HT1080 (cell line): ENCODE measurements at places on chromosomes 6 and 20. TPM values are rescaled to one million over a fixed set of nuclear protein-coding genes. Genes with fewer than 3 reads are reported as not detected.

DNA sequence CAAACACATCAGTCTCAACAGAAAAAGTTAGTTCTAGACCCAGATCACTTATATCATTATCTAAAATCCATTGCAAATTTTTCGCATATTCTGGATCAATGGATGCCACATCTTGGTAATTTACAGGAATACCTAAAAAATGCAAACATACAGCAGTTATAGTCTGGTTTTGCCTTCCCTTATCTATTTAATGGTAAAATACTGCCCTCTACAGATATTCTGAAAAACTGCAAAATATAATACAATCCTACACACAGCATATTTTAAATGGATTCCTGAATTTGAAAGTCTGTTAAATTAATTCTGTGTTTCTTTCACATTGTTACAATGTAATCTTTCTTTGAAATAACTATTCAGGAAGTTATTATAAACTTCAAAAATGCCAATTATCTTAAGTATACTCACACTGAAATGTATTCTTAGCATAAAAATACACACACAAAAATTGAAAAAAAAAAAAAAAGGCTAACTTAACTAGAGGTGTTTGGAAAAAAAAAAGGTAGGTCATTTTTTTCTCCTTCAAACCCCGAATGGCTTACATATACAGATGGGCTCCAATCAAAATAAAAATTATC, 88.4 kb downstream of the HACE1 start:
- DNase-seq: peak; percentile 32

DNA sequence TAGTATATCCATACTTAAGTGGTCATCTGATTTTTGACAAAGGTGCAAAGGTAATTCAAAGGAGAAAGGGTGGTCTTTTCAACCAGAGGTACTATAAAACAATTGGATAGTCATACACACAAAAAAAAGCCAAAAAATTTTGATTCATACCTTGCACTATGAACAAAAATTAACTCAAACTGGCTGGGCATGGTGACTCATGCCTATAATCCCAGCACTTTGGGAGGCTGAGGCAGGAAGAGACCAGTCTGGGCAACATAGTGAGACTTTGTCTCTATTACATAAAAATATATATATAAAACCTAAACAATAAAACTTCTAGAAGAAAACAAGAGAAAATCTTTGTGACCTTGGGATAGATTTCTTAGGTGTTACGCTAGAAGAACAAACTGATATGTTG, 43.8 kb upstream of the ADIG start:
- no peak for DNase-seq

- no peak for DNase-seq
These were observed 83.6 kb downstream of the TMEM170B start for GRCh38 chr6:11621119-11621518.

DNA sequence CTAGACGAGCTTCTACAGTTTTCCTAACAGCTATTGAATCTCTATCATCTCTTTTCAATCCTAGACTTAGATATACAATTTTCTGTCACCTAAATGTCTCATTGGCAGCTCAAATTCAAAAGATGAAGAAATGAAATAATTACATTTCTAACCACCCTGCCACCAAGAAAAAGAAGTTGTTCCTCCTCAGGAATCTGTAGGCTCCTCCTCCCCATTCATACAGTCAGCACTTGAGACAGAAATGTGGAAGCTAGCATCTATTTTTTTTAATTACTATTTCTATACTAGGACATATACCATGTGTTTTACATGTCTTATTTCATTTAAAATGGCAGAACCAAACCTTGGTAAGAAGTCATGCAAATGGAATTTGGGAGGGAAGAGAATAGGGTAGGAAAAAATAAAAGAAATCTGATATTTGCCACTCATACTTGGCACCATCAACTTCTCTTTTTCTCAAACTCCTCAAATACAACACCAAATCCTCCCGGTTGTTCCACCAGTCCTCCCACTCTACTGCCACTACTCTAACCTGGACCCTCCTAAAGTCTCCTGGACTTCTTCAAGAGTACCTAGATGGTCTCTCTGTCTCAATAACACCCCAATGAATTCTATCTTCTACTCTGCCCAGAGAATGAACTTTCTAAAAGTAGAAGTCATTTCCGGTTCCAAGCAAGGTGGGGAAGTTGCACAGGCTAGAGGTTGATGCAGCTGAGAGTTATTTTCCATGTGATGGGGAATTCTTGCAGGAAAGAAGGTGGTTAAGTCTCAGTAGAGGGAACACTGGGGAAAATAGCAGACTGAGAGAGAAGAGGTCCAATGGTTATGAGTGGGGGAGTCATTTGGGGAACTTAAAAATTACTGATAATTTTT, 54.1 kb downstream of the ATXN1 start:
- peak; percentile 63 for DNase-seq

DNA sequence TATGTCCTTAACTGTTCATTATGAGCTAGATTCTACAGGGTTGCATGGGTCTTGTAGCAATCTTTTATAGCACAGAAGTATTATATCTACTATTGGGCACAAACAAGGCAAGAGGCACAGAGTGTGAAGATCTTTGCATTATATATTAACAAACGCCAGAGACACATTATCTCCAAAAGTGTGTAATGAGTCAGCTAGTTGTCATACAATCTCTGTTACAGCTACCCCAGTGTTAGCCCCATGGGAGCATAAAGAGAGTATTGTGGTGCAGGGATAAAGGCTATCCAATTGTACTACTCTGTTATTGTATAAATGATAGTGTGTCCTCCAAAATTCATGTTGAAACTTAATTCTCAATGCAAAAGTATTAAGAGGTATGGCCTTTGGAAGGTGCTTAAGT, 148.4 kb upstream of the RIMS1 start:
- peak; percentile 13 for DNase-seq

GRCh38 chr6:81801489-81801888, 49.0 kb upstream of the TENT5A start:
- no peak for DNase-seq

- no peak for DNase-seq
These were observed 25.8 kb upstream of the MTRF1L start for GRCh38 chr6:153028286-153028685.

DNA sequence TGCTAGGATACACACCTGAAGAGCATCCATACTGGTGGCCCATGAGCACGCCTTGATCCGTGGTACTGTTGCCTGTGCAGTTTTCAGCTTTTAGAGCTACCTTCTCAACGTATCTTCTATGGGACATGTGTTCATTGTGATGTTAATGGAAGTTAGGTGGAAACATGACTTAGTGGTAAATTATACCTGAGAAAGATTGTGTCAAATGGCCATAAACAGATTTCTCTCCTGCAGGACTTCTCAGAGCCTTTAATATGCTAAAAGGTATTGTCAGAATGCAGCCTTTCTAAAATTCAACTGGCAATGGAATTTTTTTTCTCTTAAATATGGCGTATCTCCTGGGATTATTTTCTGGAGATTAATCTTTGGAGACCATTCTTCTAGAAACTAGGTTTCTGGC, 148.5 kb downstream of the CDC5L start:
- DNase-seq: no peak

- peak; percentile 86 for DNase-seq
These were observed 108.7 kb downstream of the NCOA3 start for GRCh38 chr20:47610247-47610944.

DNA sequence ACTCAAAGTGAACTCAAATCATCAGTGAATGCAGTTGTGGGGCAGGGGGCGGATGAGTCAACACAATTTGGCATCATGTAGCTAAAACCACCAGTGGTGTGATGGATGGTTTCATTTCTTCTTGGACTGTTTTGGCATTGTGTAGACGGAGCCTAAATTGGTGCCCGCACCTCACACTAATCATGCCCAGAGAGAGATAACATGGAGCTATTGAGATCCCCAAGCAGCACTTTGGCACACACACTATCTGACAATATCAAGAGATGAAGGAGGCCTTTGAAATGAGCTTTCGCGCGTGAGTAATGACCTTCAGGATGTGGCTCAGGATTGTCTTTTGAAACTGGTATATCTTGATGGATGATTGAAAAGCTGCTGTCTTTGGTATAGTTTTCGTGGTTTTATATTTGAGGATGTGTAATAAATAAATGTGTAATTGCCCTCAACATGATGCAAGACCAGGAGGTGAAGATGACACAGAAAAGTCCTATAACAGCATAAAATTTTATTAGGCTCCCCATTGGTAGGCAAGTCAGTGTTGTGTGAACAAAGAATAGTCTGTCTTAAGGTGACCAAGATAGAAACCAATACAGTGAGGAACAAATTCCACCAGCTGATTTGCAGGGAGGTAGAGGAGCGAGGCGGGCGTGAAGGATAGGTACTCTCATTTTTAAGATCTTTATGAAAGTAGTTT, 174.2 kb downstream of the TSHZ2 start:
- DNase-seq: no peak

DNA sequence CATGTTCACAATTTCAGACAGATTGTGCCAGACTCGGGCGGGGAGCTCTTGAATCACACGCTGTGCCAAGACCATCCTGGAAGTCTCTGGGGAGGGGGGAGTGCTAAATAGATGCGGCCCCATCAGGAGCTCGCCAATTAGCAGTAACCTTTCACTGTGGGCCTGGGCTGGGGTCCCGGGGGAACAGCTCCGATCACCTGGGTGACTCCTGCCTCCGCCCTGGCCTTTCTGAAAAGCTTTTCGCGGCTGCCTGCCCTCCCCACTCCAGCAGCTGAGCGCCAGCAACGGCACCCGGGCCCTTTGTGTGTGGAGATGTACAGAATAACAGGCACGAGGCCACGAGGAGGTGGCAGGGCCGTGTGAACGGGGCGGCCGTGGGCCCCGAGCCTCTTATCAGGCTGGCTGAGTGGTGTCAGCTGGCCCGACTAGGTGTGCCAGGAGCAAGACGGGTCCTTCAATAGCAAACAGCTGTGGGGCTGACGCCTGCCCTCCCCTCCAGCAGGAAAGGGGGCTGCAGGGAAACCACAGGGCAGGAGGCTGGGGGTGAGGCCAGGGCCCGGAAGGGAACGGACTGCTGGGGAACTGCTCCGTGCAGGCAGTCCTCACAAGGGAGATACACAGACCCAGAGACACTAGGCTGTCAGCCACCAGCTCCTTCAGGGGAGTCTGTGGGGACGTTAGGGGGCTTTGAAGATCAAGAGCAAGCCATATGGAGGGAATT, 56.8 kb downstream of the NOL4L start:
- no peak for DNase-seq

- no peak for DNase-seq
These were observed 240.4 kb upstream of the MARCKS start for GRCh38 chr6:113616701-113617274.

DNA sequence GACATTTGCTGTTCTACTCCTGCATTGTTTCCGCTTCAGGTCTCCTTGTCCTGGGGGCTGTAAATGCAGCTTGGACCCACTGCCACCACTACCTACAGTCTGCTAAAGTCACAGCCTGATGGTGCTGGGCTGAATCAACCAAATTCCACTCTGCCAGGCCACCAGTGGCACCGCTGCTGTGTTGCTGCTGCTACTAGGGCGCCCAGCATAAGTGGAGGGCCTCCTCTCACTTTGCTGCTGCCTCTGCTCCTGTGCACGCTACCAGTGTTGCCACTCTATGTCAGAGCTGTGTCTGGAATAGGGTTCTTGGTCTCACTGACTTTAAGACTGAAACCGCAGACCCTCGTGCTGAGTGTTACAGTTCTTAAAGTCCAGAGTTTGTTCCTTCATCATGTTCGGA, 1.4 kb upstream of the SSR1 start:
- DNase-seq: no peak

DNA sequence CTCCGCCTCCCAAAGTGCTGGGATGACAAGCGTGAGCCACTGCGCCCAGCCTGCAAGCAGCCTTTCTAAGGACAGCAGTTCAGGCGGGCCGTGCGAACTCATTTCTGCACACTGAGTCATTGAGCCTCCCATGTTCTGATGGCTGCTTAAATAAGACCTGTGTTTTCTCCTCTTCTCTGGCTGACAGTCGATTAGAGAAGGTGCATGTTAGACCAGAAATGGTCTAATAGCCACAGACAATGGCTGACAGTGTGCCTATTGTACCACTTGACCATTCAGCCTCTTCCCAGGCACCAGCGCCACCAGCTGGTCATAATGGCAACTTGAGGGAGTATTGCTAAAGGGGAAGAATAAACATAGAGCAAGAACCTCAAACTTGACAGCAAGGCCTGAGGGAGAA, 6.2 kb downstream of the CST11 start:
- DNase-seq: peak; percentile 51

DNA sequence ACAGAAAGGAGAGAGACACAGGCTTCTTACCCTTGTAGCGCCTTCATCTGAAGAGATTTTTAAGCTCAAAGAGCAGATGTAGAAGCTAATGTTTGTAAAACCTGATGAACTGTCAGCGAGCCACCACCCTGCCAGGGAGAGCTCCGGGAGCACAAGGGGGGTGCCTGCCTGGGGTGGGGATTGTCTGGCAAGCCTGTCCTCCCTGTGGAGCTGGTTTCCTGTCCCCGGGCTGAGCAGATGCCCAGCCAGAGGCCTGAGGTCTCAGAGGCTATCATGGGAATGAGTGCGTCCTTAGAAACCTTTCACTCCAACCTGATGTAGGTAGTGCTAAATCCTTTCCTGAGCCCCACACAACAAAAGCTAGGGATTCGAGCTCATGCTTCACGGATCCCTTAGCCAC, 41.9 kb upstream of the NR2E1 start:
- no peak for DNase-seq

RHAG gene
- 0.05 TPM in 1 of 2 replicates, not detected in the other for total RNA-seq

SIRPA gene
- 6.1 and 8.9 TPM in 2 replicates for total RNA-seq

AAR2 gene
- 34.5 and 50.1 TPM in 2 replicates for total RNA-seq

LAMA5 gene
- 12.1 and 20.1 TPM in 2 replicates for total RNA-seq

PAX1 gene
- total RNA-seq: not detected in 2 replicates
